ENCODE measurements at places on chromosomes 4 and X.

DNA sequence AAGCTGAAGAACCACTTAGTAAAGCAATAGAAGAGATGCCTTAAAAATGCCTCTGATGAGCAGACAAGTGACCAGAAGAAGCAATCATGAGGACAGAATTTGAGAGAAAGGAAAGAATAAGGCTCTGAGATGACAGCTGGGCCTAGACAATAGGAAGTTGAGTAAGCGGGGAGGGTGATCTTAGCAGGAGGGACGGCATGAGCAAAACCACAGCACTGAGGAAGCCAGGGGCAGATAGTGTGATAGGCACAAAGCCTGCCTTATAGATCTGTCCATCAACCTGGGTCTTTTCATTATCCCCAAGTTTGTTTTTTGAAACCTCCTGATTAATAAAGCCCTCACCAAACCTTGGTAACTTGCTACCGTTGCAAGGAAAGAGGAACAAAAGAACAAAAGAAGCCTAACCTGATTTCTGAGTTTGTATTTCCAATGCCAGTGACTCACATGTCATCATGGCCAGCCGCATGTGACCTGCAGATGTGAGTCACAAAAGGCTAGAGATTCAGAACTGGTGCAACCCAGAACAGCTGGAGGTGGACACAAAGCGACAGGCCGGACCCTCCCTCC, 55.7 kb upstream of the PPARGC1A start:
- no peak for DNase-seq

- DNase-seq = no peak
Measured at GRCh38 chrX:153828308-153828707, 2.0 kb downstream of the PDZD4 start.

DNA sequence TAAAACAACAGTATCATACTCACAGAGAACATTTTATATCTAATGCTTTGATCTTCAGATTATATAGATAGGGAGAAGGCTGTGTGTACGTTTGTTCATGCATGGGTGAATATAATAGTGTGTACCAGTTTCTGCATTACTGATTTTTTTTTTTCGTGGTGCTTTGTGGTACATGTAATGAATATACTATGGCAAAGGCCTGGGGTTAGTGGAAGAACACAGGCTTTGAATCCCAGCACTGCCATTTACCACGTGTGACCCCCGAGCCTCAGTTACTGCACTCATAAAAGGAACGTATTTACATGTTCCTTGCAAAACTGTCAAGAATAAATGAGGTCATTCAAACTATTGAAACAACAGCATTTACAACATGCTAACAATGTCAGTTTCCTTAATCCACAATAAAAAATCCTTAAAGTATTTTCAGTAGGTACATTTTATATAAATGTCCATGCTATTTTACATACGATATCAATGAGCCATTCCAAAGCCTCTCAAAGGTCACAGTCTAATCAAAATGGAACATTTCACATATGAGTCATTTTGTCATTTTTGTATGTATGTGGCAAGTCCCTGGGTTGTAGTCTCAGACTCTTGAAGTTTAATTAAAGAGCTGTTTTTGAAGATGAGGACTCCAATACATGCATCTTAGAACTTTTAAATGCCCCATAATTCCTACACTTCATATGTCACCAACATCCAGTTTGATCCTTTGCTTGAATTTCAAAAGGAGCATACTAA, 242.8 kb downstream of the PPP3CA start:
- no peak for DNase-seq

DNA sequence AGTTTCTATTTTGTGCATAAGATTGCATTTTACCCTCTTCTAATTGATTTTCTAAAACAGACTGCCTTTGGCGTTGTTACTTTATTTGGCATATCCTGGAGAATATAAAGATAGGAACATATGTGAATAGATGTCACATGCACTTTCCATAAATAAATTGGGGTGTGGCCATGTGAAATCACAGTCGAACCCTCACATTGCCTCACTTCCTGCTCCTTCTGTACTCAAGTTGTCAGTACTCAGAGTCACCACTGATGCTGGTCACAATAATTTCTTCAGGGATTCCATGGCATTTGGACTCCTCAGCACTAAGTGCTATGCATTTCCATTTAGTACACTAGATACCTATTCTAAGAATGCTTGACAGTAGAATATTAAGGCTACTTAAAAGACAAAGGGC, 1.4 kb upstream of the EMCN start:
- no peak for DNase-seq

GRCh38 chrX:134254511-134254910, 17.5 kb downstream of the CCDC160 start:
- DNase-seq = no peak

DNA sequence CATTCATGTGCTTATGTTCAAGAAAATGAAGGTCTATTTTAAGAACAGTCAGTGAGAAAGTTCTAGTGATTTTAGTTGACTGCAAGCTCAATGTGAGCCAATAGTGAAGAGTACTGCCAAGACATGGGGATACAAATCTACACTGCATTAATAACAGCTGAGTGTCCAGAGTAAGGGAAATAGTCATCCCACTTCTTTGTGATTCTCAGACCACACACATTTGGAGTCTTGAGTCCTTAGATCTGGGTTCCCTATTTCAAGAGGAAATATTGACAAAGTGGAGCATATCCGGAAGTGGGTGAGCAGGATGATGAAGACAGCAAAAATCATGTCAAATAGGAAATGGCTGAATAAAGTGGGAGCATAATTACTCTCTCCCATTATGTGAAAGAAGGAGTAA, 171.1 kb downstream of the LARP7 start:
- DNase-seq = no peak

DNA sequence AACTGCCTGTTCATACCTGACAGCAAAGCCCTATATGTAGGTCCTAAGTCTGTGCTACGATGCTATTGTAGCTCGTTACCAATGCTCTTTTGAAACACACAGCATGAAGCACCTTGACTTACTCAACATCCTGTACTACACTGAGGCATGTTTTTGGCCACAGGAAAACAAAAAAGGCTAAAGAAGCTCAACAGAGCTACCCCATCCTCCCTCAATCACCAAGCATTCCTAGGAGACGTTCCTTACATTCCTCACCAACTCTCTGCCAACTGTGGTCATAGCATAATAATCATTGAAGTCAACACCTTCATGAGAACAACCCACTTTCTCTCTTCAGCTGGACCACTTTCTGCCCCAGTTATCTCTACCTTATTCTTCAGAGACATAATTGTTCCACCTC, 73.7 kb upstream of the SLC25A43 start:
- DNase-seq = no peak

- no peak for DNase-seq
Measured at GRCh38 chrX:11257711-11258110, 35.5 kb upstream of the AMELX start.

- no peak for DNase-seq
Measured at GRCh38 chr4:184845367-184846021, 19.7 kb upstream of the ACSL1 start.

GRCh38 chr4:26141911-26142638, 178.7 kb upstream of the RBPJ start:
- DNase-seq = peak; percentile 9

GRCh38 chr4:56464581-56464980, 2.8 kb upstream of the SRP72 start:
- DNase-seq = no peak

DNA sequence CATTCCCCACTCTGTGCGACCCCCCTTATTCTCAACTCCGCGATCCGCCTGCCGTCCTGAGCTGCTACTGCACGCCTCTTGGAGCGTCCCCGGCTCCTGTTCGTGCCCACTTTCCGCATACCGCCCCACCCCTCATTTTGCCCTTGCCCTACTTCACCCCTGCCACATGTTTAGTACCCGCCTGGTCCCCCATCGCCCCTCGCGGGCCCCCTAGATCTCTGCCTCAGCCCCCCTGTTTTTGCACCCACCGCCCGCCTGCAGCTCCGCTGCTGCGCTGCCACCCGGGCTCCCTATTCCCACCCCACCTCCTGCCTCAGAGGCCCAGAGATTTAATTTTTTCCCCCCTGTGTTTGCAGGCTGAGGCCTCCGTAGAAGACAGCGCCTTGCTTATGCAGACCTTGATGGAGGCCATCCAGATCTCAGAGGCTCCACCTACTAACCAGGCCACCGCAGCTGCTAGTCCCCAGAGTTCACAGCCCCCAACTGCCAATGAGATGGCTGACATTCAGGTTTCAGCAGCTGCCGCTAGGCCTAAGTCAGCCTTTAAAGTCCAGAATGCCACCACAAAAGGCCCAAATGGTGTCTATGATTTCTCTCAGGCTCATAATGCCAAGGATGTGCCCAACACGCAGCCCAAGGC, 1.4 kb downstream of the MAGED1 start:
- no peak for DNase-seq

DNA sequence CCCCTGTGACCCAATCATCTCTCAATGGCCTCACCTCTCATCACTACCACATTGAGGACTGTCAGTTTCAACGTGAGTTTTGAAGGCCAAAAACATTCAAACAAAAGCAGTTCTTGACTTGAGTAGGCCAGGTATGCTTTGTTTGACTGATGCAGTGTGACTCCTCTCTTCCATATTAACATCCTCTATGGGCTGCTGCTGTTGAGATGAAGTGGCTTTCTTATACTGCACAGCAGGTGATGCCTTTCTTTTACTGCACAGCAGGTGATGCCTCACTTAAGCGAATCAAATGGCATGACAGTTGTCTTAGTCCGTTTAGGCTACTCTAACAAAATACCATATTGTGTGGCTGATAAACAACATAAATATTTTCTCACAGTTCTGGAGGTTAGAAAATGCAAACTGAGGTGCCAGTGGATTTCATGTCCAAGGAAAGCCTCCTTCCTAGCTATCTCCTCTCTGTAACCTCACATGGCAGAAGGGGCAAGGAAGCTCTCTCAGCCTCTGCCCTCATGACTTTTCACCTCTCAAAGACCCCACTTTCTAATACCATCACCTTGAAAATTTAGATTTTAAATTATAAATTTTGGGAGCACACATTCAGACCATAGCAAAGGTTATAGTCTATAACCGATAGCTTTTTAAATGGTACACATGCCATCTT, 2267.9 kb upstream of the AGA start:
- no peak for DNase-seq

DNA sequence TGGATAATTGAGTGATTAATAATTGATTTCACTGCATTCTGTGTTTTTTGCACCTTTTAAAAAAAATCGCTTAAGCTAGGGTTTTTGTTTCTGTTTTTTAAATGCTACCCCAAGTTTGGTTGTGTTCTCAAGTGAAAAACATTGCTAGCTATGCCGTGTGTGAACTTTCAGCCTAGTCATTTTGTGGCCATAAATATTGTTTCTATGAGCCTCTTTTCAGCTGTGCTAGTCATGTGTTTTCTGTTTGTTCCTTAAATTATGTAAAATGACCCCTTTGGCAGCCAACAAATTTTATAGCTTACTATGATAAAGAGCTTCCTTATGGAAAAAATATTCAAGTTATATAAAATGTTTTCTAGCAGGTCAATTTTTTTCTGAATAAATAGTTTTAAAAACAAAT, 59.1 kb downstream of the GALNT7 start:
- no peak for DNase-seq

GRCh38 chrX:110087485-110088356, 84.8 kb downstream of the TMEM164 start:
- no peak for DNase-seq

DNA sequence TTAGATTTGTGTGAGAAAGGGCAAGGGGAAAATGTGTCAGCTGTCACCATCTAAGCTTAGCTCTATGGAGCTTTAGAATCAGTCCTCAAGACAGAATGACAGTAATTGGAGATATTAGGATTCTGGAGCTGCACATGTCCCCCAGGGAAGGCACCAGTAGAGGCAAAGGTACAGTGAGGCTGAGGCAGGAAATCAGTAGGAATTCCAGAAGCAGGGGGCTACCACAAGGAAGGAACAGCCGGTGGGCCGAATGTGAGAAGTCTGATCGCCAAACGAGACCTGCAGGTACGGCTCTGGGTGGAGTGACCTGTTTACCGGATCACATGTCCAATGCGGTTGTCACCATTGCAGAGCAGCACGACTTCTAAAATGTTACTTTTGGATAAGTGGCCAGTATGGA, 52.6 kb downstream of the RNF150 start:
- no peak for DNase-seq

DNA sequence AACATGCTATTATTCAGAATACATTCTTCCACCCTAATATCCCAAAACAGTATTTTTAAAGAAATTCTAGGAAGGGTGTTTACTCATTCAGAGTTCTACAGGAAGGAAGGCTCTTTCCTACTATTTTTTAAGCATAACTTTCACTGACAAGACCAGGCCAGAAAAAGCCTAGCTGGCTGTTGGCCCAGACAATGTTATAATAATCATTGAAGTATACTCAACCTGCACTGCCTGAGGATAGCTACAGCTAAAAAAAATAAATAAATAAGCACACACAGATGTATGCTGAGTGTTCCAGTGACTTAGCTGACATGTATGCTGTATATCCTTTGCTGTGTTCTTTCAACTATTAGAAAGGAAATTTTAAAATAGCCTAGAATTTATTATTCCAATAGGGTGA, 145.8 kb upstream of the SPRY1 start:
- DNase-seq = no peak

DNA sequence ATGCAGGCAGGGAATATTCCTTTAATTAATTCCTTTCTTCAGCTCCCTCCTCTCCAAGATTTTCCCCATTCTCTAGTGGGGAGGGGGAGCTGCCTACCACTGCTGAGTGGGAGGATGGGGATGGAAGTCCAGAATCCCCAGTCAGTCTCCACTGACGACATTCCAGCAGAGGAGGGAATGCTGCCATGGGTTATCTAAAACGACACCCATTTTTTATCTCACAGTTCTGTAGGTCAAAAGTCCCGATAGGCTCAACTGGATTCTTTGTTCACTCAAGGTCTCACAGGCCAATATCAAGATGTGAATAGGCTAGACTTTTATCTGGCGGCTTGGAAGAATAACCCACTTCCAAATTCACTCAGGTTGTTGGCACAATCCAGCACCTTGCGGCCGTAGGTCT, 64.4 kb downstream of the SH3KBP1 start:
- no peak for DNase-seq

GRCh38 chr4:47572981-47573380, 87.9 kb downstream of the ATP10D start:
- no peak for DNase-seq

GRCh38 chrX:13535376-13536165, 33.8 kb upstream of the EGFL6 start:
- no peak for DNase-seq

GRCh38 chrX:70504772-70505450, 60.3 kb downstream of the DLG3 start:
- no peak for DNase-seq

- no peak for DNase-seq
Measured at GRCh38 chr4:26369581-26369980, 48.8 kb downstream of the RBPJ start.

GRCh38 chr4:141403782-141404181, 183.1 kb downstream of the ZNF330 start:
- DNase-seq = no peak

DNA sequence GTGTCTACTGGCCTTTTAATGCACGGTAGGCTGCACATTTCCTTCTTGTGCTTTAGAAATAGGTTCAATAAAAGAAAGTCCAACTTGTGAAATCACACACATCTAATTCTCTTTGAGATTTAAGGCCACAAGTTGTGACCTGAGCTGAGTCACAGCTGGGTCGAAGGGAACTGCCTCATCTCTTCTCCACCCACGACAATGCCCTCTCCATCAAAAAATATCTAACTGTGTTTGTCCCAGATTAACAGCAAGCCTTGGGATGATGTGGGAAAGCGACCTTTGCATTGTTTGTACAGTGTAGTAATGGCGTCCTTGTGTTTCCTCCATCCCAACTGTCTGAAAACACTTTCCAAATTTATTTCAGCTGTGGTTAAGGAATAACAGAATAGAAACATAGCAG, 168.9 kb downstream of the AMELX start:
- no peak for DNase-seq

GRCh38 chr4:102849579-102850104, 19.1 kb upstream of the CISD2 start:
- no peak for DNase-seq
